ENCODE measurements at places on chromosomes 16 and 17.

GRCh38 chr16:68202091-68202519, 33.8 kb downstream of the ESRP2 start:
- no peak for DNase-seq

- DNase-seq: peak; percentile 60
Measured at GRCh38 chr17:67157732-67158639, 87.0 kb downstream of the HELZ start.

DNA sequence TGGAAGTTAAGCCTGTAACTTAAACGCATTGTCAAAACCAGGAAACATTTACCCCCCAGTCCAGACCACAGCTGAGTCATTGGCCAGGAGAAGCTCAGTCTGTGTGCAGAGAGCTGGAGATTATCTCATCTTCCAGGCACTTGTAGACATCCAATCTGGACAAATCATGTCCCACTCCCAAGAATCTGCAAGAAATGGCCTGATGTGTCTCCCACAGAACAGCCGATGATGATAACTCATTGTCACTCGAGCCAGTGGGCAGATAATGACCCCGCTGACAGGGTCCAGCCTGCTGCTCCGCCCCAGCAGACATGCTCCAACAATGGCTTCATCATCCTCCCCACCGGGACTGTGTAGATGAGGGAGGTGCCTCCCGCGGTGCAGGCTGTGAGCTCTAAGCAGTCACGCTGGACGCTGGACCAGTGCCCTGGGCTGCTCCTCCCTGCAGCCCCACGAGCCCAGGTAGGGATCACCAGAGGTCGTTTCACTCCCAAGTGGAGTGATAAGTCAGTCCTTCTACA, 322.5 kb downstream of the C16orf95 start:
- DNase-seq: no peak

DNA sequence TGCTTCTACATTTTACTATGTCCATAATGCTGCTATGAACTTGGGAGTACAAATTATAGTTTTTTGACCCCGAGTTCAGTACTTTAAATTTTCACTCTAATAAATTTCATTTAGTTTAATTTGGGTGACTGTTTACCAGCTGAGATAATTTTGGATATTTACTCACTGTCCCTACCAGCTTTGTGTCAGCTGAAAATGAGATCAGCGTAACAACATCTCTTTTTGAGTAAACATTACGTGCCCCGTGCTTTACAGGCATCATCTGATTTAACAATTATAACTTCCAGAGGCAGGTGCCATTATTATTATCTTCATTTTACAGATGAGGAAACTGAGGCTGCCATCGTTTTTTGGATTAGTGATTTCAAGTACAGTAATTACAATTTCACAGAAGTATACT, 15.0 kb downstream of the GFOD2 start:
- no peak for DNase-seq

DNA sequence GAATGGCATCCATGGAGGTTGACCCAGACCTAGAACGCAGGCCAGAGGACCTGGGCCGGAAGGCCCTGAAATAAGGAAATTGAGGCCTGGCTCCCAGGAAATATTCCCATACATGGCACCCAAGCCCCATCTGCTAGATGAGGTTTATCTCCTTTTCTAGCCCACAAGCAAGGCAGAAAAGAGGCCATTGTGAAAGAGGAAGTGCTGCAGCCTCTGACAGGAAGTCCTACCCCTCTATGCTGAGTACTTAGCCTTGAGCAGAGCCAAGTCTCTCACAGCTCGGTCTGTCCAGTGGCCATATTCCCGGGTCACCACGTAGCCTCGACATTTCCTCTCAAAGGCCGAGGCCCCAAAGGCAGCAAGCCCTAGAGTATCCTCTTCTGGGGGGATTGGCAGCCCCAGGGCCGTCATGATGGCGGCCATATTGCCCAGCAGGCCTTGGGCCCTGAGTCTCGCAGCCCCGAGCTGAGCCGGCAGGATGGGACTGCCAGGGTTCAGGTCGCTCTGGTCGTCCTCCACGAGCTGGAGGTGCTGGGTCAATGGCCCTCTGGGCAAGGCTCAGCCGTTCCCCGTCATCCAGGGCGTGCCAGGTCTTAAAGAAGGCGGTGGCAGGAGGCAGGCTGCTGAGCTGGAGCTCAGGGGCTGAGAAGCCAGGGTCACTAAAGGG, 7.8 kb downstream of the CTF1 start:
- DNase-seq: no peak

DNA sequence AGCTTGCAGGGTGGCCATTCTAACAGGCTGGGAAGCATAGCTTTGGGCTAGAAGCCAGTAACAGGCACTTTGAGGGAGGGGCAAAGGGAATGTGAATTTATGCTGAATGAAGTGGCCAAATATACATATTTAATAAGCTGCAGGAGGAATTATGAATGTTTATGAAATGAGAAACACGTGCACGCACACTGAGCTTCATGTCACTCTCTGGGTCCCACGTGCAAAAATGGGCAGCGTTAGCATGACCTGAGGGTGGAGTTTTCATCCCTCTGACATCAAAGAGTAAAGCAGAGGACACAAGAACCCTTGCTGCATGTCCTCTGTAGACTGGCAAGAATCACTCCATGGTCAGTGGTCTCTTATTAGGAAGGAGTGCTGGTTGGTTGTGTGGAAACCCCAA, 337.0 kb downstream of the UTP18 start:
- no peak for DNase-seq

GRCh38 chr16:89104930-89105571, 11.4 kb downstream of the ACSF3 start:
- DNase-seq: no peak

- DNase-seq: no peak
Measured at GRCh38 chr16:53937161-53937880, 233.4 kb downstream of the FTO start.

GRCh38 chr17:57599271-57600045, 145.6 kb downstream of the CCDC182 start:
- no peak for DNase-seq

GRCh38 chr16:62966626-62967025, 930.4 kb upstream of the CDH8 start:
- DNase-seq: no peak

- no peak for DNase-seq
Measured at GRCh38 chr16:67394155-67395104, 1.1 kb upstream of the TPPP3 start.

GRCh38 chr16:51450376-51450775, 299.3 kb upstream of the SALL1 start:
- no peak for DNase-seq

DNA sequence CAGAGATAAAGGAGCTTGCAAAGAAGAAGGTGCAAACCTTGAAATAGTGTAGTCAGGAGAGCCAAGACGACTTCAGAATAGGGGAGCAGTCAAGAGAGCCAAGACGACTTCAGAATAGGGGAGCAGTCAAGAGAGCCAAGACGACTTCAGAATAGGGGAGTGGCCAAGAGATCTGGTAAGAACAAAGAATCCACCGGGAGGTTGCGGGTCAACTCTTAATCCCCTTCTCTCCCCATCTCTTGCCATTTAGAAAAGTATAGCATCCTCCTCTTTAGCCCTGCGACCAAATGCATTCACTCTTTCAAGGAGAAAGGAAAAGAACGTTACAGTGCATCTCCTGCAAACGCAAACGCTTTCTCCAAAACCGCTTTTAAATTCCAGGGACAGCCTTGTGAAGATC, 713 bp downstream of the KNOP1 start:
- DNase-seq: no peak

DNA sequence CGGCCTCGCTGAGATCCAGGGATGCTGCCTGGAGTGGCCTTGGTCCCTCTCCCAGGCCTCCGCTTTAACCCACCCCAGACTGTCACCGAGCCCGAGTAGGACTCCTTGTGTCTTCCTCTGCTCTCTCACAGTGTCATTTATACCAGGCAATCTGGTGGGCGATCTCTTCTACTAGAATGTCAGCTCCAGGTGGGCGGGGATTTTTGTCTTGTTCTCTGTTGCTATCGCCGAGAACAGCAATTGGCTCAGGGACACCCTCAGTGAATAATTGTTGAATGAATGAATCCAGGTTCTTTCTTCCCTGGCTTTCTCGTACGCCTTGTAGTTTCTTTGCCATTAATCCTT, 591 bp downstream of the DHX38 start:
- DNase-seq: peak; percentile 22

- no peak for DNase-seq
Measured at GRCh38 chr17:51748749-51749604, 409.5 kb downstream of the CA10 start.

DNA sequence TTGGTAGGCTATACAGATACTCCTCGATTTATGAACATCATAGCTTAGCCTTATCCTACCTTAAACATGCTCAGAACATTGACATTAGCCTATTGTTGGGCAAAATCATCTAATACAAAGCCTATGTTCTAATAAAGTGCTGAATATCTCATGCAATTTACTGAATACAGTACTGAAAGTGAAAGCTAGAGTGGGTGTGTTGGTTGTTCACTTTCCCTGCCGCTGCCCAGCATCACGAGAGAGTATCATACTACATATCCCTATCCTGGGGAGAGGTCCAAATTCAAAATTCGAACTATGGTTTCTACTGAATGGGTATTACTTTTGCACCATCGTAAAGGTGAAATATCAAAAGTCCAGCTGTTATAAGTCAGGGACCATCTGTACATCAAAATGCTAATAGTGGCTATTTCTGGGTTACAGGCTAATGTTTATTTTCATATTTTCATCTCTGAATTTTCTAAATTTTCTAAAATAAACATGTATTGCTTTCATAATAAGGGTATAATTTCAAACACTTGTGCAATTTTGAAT, 54.5 kb downstream of the NACA2 start:
- DNase-seq: no peak

- DNase-seq: peak; percentile 97
Measured at GRCh38 chr17:82384730-82385481, 13.3 kb downstream of the UTS2R start.
